SK-N-MC (cell line): ENCODE measurements at places on chromosomes 4 and X.

DNA sequence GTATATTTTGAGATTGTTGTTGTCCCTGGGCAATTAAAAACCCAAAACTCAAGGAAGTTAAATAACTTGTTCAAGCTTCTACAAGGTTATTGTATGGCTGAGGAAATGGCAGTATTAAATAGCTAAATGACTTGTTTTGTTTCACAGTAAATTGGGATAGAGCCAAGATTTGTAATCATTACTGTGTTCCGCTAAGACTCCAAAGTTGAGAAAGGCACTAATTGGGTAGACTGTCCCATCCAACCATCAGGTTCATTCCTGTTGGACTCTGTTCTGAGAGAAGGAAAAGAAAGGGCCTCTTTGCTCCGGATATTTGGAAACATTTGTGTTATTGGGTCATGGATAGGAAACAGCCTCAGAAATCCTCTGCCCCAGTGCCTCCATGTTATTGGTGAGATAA, 82.2 kb downstream of the DCLK2 start:
- no peak for DNase-seq

DNA sequence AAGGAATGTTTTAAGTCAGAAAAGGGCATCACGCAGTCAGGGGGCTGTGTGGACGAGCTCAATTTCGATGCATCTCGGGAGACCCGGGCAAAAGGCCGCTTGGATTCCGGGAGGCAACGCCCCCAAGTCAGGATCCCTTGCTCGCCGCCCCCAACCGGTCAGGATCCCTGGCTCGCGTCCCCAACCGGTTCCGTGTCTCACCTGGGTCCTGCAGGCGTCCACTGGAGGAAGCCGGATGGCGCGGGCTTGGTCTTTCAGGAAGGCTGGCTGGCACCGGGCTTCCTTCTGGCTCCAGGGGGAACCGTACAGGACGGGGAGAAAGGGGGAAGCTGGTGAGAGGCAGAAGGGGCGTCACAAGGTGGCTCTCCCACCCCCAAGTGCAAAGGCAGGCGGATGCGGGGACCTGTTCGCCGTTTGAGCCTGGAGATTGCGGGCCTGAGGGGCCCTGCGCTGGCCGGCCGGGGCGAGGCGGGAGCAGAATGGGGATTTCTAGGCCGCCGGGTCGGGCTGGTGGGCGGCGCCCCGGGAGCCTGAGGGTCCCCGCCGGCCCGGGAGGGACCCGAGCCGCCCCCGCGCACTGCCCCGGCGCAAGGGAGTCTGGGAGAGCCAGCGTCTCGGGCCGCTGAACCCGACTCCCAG, 84.7 kb downstream of the HPRT1 start:
- no peak for DNase-seq

- no peak for DNase-seq
These were observed 9.2 kb upstream of the SYNPO2 start for GRCh38 chr4:118879409-118879808.

GRCh38 chrX:72269671-72270251, 7.3 kb downstream of the RPS4X start:
- no peak for DNase-seq

GRCh38 chr4:6050551-6050950, 32.3 kb upstream of the C4orf50 start:
- DNase-seq, result no peak

- no peak for DNase-seq
These were observed 1055.2 kb upstream of the FTHL17 start for GRCh38 chrX:32126997-32127396.

GRCh38 chr4:54915276-54915675, 210.1 kb downstream of the KDR start:
- no peak for DNase-seq

DNA sequence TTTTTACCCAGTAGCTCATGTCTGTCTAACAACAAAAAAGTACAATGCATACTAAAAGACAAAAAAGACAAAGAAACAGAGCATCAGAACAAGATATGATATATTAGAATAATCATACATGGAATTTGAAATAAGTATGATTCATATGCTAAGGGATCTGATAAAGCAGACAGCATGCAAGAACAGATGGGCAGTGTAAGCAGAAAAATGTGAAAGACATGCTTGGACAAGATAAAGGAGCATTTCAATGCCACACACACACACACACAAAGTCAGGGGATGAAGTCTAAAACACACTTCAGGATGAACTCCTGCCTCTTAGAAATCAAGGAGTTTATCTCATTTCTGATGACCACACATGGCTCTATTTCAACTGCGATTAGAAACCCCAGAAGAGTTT, 649.6 kb upstream of the NDST4 start:
- DNase-seq, result no peak

- no peak for DNase-seq
These were observed 16.2 kb downstream of the AWAT2 start for GRCh38 chrX:70033348-70034051.
